ENCODE measurements at places on chromosomes 3 and 15.
A peak's percentile ranks its signal among the peaks of the same experiment; 100 is the strongest.

DNA sequence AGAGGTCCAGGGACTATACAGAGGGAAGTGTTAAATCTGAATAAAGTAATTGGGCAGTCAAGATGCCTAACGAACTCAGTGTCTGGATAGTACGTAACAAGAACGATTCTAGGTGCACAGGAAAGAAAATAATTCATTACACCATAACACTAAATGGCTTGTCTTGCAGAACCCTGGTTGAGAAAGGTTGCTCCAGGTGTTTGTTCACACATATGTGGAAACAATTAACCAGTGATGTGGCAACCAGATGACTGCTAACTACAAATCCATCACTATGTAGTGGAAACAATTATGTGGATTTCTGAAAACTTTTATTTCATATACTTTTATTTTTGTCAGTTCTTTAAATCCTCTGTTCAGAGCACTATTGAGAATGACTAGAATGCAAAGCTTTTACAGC, 10.4 kb upstream of the HDC start:
- no peak for DNase-seq

GRCh38 chr3:5275529-5275928, 88.0 kb downstream of the EDEM1 start:
- DNase-seq = no peak

- DNase-seq = peak; percentile 84
Measured at GRCh38 chr3:177830411-177830849, 633.1 kb upstream of the TBL1XR1 start.

DNA sequence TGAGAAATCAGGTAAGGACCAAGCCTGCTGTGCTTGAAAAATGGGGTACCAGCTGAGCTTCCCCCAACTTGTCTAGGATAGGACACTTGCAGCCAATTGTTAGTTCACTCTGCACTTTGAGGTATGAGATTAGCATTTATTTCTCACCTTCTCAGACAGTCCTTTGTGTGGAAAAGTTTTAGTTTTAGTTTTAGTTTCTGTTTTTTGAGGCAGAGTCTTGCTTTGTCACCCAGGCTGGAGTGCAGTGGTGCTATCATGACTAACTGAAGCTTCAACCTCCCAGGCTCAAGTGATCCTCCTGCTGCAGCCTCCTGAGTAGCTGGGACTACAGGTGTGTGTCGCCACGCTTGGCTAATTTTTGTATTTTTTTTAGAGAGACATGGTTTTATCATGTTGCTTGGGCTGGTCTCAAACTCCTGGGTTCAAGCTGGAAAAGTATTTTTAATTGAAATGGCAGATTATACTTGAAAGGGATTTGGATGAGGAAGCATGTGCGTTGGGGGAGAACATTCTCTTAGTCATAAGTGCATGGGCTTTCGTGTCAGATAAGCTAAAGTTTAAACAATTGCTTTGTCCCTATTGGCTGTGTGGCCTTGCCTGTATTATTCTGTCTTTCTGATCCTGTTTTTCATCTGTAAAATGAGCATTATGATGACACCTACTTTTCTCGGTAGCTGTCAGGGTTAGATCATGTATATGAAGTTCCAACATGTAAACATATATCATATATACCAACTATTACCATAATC, 25.2 kb upstream of the CCK start:
- no peak for DNase-seq
